NCI-H1694 (cell line): ENCODE measurements at places on chromosomes 3 and 15.

DNA sequence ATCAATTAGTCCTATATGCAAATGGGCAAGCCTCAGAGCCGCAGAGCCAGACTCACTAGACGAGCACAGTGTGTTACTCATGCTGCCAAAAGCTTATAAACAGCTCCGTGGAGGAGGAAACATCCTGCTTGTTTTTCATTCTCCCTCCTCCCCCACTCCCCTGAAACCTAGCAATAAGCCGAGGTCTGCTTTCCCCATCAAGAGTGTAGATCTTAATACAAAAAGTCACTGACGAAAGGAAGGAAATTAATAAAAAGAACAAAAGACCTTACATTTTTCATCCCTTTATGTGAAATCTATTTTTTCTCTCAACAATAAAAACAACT lies 88.5 kb downstream of the XXYLT1 start:
- peak; percentile 20 for DNase-seq

GRCh38 chr15:94001255-94001801 lies 230.0 kb upstream of the MCTP2 start:
- DNase-seq, result no peak

DNA sequence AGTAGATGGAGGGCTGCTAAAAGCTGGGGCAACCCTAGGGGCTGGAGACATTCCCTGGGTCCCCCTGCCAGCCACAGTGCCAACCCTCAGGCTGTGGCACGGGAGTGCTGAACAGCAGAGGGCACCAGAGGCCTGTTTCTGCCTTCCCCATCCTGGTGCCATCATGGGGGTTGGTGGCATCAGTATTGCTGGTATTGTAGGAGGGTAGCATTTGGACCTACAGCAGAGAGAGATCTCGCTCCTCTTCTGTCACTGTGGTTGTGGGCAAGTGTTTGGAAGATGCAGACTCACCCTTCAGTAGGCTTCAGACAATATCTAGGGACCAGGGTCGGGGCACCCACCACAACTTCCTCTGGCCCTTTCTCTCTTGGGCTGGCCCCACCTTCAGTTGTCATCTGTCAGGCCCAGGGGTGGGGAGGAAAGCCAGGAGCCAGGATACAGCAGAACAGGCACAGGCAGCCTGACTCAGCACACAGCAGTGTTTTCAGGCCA lies 123.5 kb downstream of the RPLP1 start:
- DNase-seq, result peak; percentile 74

DNA sequence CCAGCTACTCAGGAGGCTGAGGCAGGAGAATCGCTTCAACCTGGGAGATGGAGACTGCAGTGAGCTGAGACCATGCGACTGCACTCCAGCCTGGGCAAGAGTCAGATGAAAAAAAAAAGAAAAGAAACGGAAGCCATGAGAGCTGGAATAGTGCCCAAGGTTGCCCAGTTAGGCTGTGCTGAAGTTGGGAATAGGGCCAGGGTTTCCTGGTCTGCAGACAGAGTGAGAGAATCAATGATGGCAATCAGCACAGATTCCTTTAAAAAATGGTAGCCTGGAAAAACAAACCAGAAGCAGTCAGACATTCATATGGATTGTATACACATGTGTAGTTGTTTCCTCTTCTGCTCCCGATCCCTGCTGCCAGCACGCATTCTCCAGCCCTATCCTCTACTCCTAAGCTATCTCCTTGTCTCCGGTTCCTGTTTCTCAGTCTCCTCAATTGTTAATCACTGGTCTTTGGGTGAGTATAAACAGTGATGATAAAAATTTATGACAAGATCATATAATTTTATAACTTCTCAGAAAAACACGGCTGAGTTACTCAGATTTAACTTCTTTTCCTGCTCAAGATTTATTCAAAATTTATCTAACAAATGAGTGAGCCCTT lies 316.2 kb upstream of the UMPS start:
- no peak for DNase-seq

- DNase-seq, result no peak
Measured at GRCh38 chr15:69082554-69082953, 68.1 kb downstream of the NOX5 start.

DNA sequence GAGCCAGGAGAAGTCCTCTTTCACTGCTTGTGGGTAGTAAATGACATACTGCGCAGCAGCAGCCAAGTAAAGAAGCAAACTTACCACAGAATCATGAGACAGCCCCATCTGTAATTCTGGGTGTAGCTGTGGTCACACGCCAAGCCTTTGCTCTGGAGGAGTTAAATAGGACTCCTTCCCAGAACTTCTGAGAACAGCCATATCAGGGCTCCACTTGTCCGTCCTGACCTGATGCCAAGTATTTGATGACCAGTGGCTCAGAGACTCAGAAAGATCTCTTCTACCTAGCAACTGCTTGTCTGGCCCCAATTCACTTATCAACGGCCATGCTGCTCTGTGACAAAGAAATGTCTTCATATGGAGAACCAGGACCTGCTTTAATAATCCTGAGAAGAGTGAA lies 20.6 kb upstream of the GOLIM4 start:
- DNase-seq, result no peak

DNA sequence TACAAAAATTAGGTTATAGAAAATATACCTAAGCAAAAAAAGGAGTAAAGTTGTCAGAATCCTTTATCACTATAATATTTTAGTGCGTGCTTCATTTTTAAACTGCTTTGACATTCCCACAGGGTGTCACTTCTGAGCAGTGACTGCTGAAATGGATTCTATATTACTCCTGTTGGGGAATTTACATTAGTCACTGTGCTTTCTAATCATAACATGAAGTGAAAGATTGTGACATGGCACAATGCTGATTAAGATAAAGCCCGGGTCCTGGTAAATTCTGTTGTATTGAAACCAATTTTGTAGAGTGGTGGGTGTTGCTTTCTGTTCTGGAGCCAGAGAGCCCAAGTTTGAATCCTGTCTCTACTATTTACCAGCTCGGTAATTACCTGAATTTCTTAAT lies 36.4 kb upstream of the EHHADH start:
- no peak for DNase-seq
